ENCODE measurements at places on chromosomes 6 and 20.

- DNase-seq = no peak
Observed at GRCh38 chr20:47723322-47723721, 62.0 kb downstream of the SULF2 start.

GRCh38 chr6:43742931-43743632, 26.9 kb upstream of the VEGFA start:
- no peak for DNase-seq

DNA sequence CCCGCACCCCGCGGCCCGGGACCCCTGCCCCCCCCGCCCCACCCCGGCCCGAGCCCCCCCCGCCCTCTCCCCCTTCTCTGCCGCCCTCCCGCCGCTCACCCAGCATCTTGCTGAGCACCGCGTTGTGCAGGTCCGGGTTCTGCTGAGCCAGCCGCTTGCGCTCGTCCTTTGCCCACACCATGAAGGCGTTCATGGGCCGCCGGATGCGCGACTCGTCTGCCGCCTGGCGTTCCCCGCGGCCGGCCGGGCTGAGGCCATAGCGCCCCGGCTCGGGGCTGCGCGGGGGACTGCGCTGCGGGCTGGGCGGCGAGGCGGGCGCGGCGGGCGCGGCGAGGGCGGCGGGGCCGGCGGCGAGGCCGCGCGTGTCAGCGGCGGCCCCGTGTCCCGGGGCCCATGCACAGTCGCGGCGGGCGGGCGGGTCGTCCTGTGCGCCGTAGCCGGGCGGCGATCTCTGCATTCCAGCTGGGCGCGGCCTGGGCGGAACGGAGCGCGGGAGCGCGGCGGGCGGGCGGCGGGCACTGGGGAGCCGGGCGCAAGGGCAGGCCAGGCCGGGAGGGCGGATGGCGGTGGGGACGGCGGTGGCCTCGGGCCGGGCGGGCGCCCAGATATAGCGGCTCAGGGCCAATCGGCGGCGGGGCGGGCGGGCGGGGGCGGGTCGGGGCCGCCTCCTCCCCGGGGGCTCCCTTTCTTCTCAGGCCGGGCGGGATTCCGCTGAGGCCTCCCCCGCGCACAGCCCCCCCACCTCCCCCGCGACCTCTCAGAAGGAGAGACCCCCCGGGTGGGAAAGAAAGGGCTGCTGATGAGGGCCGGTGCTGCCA, at the start of gene SOX18:
Gene SOX18, minus strand, starts transcription at position 580 of the 818 bp plus-strand sequence. Its CDS starts 123 bp downstream, at position 457.
- no peak for DNase-seq

DNA sequence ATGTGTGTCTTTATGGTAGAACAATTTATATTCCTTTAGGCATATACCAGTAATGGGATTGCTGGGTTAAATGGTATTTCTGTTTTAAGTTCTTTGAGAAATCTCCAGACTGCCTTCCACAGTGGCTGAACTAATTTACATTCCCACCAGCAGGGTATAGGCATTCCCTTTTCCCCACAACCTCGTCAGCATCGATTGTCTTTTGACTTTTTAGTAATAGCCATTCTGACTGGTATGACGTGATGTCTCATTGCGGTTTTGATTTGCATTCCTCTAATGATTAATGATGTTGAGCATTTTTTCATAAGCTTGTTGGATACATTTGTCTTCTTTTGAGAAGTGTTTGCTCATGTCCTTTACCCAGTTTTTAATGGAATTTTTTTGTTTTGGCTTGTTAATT, 5.3 kb upstream of the TASP1 start:
- no peak for DNase-seq

GRCh38 chr6:85751374-85752055, 108.8 kb upstream of the SYNCRIP start:
- DNase-seq = no peak

GRCh38 chr20:19405958-19406357, 193.5 kb downstream of the SLC24A3 start:
- DNase-seq = no peak

GRCh38 chr20:59564171-59564570, 40.2 kb upstream of the PHACTR3 start:
- no peak for DNase-seq

GRCh38 chr6:74087899-74088298, 391.9 kb downstream of the CD109 start:
- DNase-seq = no peak

DNA sequence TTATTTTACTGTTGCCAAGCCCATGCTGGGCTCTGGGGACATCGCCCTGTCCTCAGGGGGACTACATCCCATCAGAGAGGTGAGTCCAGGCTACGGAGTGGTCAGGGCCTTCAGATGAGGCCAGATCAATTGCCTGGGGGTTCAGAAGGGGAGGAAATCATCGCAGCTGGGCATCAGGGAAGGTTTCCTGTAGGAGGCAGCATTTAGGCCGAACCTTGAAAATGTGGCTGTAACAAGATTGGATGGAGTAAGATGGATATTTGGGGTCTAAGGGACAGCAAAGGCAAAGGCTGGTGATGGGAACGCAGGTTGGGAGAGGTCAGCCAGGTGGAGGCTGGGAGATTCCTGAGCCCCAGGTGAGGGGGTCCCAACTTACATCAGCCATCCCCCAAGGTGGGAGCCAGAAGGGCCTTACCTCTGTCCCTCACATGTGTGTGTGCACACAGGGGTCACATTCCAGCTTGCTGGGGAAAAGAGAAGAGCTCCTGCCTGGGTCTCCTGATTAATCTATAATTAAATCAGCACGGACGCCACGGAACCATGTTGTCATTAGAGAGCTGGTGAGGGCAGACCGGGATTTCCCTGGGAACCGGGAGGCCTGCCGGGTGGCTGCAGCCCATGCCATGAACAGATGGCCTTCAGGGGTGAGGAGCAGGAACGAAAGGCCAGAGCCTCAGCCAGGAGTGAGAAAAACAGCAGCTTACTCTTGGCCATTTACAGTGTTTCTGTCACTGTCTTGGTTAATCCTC, 30.5 kb upstream of the DLGAP4 start:
- no peak for DNase-seq

- no peak for DNase-seq
Observed at GRCh38 chr6:128345278-128345677, 175.1 kb downstream of the PTPRK start.

DNA sequence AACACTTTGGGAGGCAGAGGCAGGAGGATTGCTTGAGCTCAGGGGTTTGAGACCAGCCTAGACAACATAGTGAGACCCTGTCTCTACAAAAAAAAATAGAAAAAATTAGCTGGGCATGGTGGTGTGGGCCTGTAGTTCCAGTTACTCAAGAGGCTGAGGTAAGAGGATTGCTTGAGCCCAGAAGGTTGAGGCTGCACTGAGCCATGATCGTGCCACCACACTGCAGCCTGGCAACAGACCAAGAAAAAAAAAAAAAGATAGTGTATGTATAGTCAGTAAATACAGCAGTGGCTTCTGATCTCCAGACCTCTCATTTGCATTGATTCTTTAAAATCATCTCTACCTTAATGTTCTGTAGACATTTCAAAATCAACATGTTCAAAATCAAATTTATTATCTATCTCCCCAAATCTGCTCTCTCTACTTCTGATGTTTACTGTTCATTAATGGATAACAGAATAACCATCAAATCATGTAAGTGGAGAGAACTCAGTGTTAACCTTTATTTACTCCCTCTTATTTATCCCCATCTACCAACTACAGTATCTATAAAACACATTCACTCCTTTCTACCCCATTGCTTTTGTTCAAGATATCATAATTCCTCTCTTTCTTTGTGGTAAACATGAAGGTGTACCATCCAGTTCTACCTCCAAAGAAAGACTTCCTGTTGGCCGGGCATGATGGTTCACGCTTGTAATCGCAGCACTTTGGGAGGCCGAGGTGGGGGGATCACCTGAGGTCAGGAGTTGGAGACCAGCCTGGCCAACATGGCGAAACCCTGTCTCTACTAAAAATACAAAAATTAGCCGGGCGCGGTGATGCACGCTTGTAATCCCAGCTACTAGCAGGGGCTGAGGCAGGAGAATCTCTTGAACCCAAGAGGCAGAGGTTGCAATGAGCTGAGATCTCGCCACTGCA, 7.7 kb downstream of the PROCR start:
- DNase-seq = no peak

GRCh38 chr6:79810185-79810705, 137.1 kb downstream of the ELOVL4 start:
- no peak for DNase-seq

DNA sequence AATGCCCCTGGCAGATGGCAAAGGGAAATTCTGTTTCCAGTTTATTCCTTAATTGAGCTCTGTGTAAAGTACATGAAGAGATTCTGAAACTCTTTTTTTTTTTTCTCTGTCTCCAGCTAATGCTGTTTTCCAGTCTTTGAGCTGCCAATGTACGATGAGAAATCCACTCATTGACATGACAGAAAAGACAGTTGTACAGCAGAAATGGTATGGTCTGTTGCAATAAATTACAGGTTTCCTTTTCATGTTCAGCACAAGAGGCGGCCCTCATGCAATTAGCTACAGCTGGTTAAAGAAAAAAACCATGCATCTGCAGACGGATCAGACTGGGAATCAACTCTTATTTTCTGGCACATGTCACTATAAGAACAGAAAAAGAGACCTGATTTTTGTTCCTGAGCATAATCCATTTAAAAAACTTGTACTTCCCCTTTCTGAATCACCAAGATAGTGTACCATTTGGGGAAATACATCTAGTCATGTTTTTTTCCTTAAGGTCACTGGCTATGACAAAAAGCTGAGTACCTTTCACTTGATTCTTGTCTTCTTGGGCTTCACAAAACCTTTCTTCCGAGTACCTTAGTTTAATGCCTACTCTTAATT, 289.8 kb upstream of the PREP start:
- DNase-seq = no peak

DNA sequence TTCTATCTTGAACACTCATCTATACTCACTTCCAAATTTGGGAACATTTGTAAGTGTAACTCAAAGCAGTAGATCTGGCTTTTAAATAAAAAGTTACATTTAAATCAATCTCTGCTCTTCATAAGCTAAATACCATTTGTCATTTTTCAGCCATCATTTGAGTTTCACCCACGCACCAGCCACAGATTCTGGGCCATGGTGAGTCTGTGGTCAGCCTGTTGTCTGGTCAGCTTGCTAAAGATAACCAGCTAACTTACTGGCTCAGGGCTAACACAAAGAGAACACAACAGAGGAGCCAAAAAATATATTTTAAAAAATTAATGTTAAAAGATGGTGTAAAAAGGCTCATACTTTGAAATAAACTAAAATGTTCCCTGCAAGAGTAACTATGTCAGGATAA, 181.3 kb downstream of the KIF6 start:
- no peak for DNase-seq

DNA sequence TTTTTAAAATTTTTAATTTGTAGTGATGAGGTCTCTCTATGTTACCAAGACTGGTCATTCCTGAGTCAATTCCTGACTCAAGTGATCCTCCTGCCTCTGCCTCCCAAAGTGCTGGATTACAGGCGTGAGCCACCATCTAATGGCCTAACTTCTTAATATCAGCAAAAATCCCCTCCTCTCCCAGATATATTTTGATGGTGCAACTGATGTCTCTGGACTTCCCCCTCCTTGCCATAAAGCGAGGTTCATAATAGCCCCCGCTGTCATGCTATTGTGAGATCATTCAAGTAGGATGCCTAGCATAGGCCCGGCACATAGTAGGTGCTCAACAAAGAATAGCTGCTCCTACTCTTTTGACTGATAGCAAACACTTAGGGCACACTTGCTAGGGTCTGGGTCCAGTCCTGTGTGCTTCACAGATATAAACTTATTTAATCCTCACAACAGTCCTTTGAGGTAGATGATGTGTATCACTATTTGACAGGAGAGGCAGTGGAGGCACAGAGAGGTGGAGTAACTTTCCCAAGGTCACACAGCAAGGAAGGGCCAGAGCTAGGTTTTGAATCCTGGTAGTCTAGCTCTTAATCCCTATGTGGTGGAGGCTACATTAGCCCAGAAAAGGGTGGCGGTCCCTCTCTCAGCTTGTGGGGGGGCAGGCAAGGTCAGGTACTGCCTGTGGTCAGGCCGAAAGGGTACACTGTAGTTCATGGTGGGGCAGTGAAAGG, 14.6 kb downstream of the SRC start:
- DNase-seq = no peak

DNA sequence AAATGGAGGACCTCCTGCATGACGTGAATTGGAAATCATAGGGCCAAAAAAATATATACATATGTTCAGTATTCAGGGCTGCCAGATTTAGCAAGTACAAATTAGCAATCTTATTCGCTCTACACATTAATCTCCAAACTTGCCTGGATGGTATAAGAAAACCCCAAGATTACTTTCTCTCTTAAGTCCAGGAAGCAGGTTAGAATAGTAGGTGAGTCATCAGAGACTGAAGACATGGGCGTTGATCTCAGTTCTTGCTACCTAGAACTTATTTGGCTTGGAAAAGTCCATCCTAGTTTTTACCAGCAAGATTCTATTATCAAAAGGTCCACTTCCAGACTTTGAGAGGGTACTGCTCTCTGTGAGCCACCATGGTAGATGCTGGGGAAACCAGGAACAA, 47.4 kb downstream of the GPR63 start:
- no peak for DNase-seq

DNA sequence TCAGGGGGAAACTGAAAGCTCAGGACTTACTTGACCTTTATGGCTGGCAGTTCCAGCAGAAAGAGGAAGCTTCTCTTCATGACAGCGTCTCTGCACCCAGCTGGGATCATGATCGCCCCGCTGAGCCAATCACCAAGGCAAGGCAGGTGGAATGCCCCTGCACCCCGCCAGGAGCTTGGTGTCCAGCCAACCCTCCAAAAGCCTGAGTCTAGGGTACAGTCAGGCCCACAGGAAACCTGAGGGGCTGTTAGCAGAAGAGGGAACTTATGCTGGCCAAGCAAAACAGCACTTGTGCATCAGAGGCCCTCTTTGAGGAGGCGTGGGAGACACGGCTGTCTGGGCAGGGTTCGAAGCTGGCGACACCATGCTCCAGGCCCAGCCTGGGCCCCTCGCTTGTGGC, 188.3 kb upstream of the GMDS start:
- no peak for DNase-seq

- no peak for DNase-seq
Observed at GRCh38 chr6:12178521-12178920, 111.6 kb upstream of the EDN1 start.

DNA sequence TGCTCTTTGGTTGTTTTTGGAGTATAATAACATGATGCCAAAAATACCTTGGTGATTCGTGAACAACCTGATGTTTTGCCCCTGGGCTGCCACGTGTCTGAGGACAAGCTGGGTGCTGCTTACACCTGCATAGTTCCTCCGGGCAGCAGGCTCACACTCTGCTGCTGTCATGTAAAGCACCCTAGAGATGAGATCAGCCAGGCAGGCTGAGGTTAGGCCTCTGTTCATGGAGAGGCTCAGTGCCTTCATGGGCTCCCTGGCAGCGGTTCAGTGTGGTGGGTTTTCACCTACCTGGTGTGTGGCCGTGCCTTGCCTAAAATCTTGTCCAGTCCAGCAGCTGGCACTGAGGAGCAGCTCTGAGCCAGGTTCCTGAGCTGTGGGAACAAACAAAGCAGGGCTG, 60.1 kb upstream of the TAGAP start:
- no peak for DNase-seq

GRCh38 chr6:135703621-135704020, 147.9 kb upstream of the PDE7B start:
- DNase-seq = no peak

DNA sequence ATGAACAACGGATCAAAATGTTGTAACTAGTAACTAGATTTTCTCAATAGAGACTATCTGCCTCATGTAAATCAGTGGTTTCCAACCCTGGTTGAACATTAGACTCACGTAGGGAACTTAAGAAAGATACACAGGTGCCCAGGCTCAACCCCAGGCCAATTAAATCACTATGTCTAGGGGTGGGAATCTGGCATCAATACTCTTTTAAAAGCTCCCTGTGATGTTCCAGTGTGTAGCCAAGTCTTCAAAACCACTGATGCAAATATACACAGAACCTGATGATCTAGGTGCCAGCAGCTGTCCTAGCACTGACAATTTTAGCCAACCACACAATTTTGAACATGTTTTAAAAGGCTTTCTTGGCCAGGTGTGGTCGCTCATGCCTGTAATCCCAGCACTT, 128.7 kb downstream of the TBC1D32 start:
- no peak for DNase-seq
